ENCODE measurements at places on chromosomes 5 and 9.

DNA sequence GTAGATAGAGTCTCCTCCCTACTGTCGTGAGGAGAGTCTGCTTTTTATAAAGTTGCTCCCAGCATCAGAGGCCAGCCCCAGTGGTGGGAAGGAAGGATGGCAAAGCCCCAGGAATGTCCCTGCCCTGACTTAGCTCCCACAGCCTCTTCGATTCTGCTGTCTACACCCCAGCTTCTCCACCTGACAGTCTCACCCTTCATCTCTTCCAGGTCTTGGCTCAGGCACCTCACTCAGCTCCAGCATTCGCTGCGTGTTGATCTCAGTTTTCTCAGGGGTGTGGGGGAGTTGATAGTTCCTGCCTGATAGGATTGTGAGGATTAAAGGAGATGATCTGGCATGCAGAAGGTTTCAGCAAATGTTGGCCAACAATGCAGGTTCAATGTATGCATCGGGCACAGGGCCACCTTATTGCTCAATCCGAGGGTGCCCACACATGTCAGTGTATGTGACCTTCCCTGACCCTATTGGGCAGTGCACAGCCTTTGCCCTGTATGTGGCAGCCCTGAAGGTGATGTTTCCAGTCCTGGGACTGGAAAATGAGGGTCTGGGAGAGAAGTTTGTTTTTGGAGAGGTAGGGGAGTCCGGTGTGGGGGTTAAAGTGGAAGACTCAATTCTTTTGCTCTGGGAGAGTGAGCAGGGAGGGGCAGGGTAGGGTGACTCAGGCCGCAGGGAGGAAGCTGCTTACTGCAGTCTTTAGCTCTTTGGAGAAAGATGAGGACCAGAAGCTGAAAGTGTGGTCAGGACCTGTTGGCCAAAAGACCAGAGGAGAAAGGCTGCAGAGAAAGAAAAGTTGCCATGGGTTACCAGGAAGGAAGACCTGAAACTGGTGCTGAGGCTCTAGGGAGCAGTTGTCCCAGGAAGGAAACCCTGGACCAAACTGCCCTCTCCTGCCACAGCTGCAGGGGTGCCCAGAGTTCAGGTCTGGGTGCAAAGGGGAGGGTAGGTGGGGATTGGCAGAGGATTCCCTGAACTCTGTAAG, 153.2 kb downstream of the MACROH2A1 start:
- DNase-seq = no peak

GRCh38 chr5:16642867-16643266, 26.1 kb upstream of the RETREG1 start:
- no peak for DNase-seq

DNA sequence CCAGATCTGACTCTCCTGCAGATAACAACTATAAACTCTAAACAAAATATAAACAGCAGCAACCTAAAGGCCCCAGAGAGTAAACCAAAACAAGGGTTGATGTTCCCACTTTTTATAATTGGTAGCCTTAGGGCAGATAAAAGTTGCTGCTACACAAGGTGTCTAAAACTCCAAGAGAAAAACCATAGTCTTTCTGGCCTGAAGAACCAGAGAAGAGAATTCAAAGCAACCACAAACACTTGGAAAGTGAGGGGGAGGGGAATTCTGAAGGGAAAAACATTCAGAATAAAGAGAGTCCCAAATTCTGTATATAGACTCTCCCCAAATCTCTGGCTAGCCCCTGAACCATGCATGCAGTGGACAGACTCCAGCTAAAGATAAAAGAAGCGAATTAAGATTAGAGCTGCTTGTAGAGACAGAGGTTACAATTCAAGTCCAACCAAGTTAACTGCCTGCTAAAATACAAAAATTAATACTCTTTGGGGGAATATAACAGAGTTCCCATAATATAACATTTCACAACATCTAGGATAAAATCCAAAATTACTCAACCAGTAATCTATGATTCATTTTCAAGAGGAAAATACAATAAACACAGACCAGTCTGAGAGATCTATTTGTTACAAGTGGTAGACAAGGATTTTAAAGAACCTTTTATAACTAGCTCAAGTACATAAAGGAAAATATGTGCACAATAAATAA, 37.5 kb upstream of the RGMB start:
- no peak for DNase-seq

- no peak for DNase-seq
These were observed 2.5 kb upstream of the WHRN start for GRCh38 chr9:114507726-114508125.
